CD4-positive, alpha-beta T cell treated with Interleukin-4 for 1 hour (primary cell): ENCODE measurements at places on chromosomes 1 and 21.

GRCh38 chr1:30284226-30284625, 439.2 kb downstream of the MATN1 start:
- no peak for DNase-seq

GRCh38 chr21:45724345-45724961, 80.9 kb downstream of the PCBP3 start:
- DNase-seq = no peak

DNA sequence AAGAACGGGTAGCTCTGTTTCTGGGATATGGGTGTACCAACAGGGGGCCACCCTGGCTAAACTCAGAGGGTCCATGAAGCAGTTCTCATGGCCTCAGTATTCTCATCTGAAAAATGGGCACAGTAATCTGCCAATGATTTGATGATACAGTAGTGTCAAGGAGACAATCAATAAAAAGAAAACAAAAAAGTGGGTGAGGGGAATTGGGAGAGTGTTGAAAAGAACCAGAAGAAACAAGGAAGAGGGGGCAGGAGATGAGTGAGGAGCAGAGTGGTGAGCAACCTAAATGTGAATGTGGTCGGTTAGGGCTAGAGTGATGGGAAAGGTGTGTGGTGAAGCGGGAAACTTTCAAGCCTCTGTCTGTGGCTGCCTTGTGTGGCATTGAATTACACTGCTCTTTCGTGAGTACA, 2.0 kb downstream of the SLAMF7 start:
- no peak for DNase-seq

DNA sequence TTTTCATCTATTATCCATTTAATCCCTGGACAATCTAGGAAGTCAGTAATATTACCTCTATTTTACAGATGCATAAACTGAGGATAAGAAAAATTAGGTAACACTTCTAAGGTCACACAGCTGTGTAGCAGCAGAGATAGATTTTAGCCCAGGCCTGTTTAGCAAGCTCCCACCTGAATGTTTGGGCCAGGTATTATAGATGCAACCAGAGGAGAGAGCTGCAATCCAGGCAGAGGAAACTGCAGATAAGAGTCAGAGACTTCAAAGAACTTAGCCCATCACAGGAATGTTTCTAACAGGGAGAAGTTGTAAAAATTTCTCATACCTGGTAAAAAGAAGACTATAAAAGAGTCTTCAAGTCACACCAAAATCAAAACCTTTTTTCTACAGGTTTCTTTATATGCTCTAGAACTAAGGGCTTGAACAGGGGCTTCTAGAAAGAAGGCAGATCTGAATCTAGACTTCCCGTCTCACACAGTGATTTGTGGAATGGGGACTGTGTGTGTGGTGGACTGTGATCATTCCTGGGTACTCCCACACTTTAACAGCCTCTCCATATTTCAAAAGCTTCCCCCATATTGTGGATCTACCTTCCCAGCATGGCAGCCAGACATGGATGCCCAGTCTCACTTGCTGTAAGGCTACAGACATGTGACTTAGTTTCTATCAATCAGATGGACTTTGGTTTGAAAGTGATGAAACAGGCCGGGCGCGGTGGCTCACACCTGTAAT, 128.7 kb downstream of the TLR5 start:
- no peak for DNase-seq

DNA sequence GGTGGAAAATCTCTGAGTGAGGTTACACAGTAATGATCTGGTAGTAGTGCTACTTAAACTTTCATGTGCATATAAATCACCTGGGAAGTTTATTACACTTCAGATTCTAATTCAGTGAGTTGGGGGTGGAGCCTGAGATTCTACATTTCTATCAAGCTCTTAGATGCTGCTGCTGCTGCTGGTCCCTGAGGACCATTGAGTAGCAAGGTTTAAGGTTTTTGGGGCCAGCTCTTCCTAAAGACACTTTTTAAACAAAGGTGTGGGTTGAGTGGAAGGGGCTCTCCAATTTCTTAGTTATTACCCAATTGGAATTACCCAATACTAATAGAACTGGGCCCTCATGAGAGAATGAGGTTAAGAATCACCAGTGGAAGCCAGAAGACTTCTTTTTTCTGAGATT, 29.5 kb downstream of the KCNA3 start:
- DNase-seq = no peak

- DNase-seq = no peak
These were observed 17.5 kb upstream of the CLDN8 start for GRCh38 chr21:30233228-30234020.

DNA sequence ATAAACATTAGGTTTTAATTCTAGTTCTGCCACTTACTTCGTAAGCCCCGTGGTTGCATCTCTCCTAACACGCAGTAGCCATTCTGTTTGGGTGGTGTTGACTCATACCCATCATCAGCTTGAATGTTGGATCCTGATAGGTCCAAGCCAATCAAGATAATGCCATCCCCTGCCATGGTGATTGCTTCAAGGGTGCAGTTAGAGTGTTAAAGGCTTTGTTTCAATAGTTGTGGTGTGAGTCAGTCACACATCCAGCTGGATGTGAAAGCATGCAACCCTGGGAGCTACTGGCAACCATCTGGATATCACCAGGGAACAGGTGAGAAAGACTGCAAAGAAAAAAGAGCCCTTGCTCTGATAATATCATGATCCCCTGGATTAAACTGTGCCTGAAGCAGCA, 69.1 kb downstream of the OMA1 start:
- DNase-seq = no peak

GRCh38 chr1:44073528-44073927, 42.3 kb upstream of the SLC6A9 start:
- no peak for DNase-seq

DNA sequence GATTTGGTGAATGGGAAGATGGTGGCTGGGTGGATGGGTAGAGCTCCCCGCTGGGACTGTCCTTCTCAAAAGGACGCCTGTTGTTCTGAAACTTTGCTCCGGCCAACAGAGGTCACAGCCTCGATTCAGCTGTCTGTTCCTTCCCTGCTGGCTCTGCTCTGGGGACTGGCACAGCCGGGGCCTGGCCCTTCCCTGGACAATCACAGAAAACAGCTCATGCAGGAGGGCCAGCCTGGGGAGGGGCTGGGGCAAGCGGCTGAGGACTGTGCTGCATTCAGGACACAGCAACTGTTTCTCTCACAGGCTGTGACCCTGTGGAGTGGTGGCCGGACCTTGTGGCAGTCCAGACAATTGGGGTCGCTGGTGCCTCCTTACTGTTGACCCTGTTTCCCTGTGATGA, 110.7 kb upstream of the TMEM51 start:
- no peak for DNase-seq

- DNase-seq = peak; percentile 56
These were observed 6.3 kb upstream of the CRYBG2 start for GRCh38 chr1:26359981-26360806.
